ENCODE measurements at places on chromosomes 2 and 18.

GRCh38 chr2:125070726-125071505, 1045.8 kb downstream of the CNTNAP5 start:
- no peak for DNase-seq

GRCh38 chr2:137208431-137208891, 443.1 kb downstream of the THSD7B start:
- no peak for DNase-seq

- no peak for DNase-seq
These were observed 951.3 kb downstream of the TSN start for GRCh38 chr2:122706757-122707223.

DNA sequence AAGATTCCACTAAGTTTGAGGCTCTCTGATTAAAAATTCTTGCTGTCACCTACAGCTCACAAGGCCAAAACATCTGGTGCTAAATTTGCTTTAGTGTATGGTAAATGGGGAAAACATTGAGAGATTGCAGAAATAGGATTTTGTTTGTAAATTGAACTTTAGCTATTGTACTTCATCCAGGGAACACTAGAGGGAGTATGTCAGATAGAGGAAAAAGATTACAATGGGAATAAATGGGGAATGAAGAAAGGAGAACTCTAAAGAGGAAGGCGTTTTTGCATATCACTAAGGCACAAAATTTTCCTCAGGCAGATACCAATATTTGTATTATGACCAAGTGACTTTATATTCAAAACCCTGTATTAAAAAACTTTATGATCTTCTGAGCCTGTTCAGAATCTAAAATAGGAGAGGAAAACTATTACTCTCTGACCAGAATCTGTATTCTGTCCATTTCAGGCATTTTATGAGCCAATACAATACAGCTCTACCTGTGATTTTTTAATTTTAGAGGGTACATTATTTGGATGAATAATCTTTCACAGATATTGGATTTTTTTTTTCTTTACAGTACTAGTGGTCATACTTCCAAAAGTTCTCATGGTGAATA, 52.3 kb upstream of the ITGB6 start:
- DNase-seq = peak; percentile 72

DNA sequence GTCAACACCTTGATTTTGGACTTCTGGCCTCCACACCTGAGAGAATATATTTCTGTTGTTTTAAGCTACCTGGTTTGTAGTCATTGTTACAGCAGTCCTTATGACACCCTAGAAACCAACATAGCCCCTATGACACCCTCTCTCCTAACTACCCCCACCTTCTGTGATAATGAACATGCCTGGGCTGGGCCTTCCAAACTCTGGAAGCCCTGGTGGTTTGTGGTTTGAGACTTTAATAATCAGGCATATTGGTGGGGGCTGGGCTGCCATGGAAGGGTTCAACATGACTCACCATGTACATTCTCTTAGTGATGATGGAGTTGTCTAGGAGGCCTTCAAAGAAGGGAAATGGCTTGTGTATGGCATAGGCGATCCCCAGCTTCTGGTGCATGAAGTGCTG, 3.3 kb downstream of the SP110 start:
- DNase-seq = no peak

DNA sequence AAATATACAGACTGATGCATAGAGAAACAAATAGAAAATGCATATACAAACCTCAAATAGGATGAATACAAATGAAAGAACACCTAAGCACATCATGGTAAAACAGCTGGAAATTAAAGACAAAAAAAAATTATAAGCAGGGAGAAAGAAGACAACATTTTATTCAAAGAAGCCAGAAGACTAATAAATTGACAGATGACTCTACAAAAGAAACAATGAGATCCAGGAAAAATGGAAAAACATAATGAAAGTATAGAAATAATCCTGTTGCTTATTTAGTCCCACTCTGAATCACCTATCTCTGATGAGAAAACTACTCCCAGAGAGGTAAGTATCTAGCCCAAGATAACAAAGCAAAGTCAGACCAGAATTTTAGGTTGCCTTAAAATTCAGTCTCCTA, 143.4 kb downstream of the RBM43 start:
- no peak for DNase-seq

GRCh38 chr2:15984368-15985255, 44.3 kb downstream of the MYCN start:
- peak; percentile 92 for DNase-seq

All from hippocampal formation (tissue), 2 donors.